ENCODE measurements at places on chromosomes 12 and 14.

- no peak for DNase-seq
These were observed 74.0 kb downstream of the TSPAN9 start for GRCh38 chr12:3150931-3151835.

- DNase-seq, result no peak
These were observed 108.2 kb upstream of the NAV3 start for GRCh38 chr12:77722536-77722935.

- DNase-seq, result no peak
These were observed 30.4 kb upstream of the PPP2R5E start for GRCh38 chr14:63573581-63573980.

DNA sequence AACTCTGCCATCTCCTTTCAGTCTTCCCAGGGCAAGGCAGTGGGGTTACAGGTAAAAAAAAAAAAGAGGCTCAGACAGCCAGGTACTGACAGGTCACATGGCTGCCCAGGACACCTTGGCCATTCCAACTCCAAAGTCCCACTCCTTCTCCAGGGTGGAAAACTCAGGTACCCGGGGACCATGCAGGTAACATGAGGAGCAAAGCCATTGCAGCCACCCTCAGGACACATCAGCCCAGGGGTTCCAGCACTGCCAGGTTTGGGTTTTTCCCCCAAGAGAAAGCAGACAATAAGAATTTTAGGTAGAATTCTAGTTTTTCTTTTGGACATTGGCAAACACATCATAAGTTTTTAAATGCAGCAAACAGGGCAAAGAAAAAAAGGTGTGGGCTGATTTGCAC lies 15.3 kb downstream of the FAM222A start:
- DNase-seq, result no peak

- no peak for DNase-seq
These were observed 81.5 kb downstream of the BHLHE41 start for GRCh38 chr12:26043135-26044006.

GRCh38 chr12:4564818-4565217 lies 2.8 kb downstream of the DYRK4 start:
- DNase-seq, result no peak
